ENCODE measurements at places on chromosomes 12 and 14.

DNA sequence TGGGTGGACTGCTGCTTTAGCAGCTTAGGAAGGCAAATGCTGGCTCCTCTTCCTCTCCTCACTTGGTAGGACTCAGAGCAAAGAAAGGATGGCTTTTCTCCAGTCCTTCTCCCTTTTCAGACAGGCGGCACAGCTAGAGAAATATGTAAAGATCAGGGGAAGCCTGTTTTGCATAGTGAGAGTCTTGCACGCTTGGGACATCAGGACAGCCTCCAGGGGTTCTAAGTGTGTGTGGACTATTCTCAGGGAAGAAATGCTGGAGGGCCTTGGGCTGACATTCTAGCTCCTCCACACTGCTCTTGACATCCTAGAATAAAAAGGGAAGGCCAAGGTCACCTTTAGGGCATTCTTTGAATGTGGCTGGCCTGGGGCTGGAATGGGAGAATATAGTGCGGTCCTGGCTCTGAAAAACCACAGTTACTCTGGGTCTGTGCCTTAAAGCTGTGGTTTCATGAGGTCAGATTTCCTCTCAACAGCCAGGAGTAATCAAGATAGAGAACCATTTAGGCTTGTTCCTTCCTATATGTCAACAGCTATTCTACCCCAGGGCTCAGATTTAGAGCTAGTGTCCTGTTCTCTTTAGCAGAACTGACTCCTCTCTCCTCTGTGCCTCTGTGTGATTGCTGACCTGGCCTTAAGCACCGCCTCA, 24.3 kb downstream of the CMA1 start:
- H3K36me3 ChIP-seq, result no peaks in the 10 kb centered on the region
- DNase-seq, result no peak
- no peaks in the 10 kb centered on the region for H3K27me3 ChIP-seq
- peak overlapping the region; percentile 47 for H3K27ac ChIP-seq
- peaks cover 22% of the 10 kb centered on the region for H3K4me1 ChIP-seq
- H3K4me3 ChIP-seq, result no peak overlapping the region

- H3K4me3 ChIP-seq, result no peak overlapping the region
- H3K4me1 ChIP-seq, result no peaks in the 10 kb centered on the region
- H3K36me3 ChIP-seq, result no peaks in the 10 kb centered on the region
These were observed 328.1 kb upstream of the KITLG start for GRCh38 chr12:88908345-88908744.

DNA sequence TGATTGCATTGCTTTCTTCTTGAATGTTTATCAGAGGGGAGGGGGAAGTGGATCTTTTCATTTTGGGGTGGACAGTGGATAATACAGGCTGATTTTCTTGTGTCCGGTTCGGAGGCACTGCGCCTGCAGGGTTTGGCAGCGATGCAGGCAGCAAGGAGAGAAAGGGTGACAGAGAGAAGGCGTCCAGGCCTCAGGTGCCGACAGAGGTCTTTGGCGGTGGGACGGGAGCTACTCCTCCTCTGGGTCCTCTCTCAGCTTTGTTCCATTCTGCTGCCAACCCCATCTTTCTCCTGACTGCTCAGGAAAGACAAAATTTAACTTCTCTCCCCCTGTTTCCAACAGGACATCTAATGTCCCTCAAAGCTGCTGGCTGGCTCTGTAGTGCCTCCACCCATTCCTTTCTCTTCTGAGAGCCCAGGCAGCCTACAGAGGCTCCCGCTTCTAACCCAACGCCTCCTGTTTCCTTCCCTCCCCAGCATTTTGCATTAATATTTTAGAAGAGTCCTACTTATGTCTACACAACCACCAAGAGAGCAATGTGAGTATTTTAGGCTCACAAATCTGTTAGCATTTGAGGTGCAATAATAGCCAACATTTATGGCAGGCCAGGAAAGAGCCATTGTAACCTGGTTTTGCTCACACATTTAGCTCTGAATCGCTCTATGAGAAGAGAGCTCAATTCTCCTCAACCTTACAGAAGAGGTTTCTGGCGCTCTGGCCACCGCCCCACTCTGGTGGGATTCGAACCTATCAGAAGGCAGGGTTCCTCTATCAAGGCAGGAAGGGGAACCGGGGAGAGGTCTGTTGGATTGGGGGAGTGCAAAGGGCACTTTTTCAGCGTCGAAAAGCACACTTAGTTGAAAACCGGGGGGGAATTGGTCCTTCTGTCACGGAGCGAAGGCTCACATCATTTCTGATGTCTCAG, 7.1 kb upstream of the TBX5 start:
- no peak overlapping the region for H3K27ac ChIP-seq
- H3K27me3 ChIP-seq, result peaks cover 74% of the 10 kb centered on the region
- no peak overlapping the region for H3K4me3 ChIP-seq
- H3K4me1 ChIP-seq, result peaks cover 3% of the 10 kb centered on the region
- no peaks in the 10 kb centered on the region for H3K36me3 ChIP-seq
- DNase-seq, result no peak

DNA sequence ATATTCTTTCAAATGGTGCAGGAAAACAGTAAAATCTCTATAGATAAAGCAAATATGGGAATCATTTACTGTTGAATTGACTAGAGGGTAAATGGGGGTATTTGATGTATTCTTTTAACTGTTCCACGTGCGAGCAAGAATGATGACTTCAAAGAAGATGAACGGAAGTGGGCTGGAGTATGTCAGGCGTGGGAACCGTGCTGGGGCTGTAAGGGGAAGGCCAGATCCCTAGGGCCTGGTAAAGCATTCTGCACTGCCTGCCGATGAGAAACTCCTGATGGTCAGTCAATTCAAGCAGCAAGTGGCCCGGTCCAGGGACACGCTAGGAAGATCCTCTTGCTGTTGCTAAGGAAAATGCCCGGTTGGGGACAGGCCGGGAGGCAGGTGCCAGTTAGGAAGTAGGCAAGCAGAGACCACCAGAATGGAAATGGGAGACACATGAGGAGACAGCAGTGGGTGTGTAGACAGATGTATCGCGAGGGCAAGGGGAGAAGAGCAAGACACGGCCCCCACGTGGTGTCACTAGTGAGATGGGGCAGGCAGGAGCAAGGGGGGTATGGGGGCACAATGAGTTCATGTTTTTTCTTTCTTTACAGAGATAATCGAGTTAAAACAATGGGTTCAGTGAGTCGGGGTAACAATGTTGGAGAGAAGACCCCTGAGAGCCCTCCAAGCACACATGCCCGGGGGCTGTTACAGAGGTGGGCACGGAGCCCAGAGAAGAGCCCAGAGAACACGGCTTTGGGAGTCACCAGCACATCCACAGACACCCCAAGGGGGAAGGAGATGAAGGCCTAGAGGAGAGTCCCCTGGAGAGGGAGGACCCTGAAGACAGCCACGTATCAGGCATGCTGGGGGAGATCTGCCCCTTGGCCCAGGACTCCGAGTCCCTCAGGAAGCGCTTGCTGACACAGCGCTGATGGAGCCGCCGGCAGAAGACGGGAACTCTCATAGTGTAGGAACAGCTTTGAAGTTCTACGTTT, 37.2 kb downstream of the FBXO21 start:
- no peaks in the 10 kb centered on the region for H3K27me3 ChIP-seq
- DNase-seq, result no peak
- peaks cover 13% of the 10 kb centered on the region for H3K36me3 ChIP-seq
- H3K4me1 ChIP-seq, result peaks cover 18% of the 10 kb centered on the region

GRCh38 chr12:85484387-85484786, 204.4 kb downstream of the ALX1 start:
- no peak for DNase-seq
- no peak overlapping the region for H3K27ac ChIP-seq
- no peaks in the 10 kb centered on the region for H3K4me1 ChIP-seq
- no peaks in the 10 kb centered on the region for H3K27me3 ChIP-seq
- no peak overlapping the region for H3K4me3 ChIP-seq
